ENCODE measurements at places on chromosomes 12 and 14. TPM values are rescaled to one million over a fixed set of nuclear protein-coding genes. Genes with fewer than 3 reads are reported as not detected.

GRCh38 chr12:108804271-108804953, 53.0 kb downstream of the SSH1 start:
- peaks cover 7% of the 10 kb centered on the region for H3K4me1 ChIP-seq
- no peaks in the 10 kb centered on the region for H3K27me3 ChIP-seq
- H3K36me3 ChIP-seq, result peaks cover 47% of the 10 kb centered on the region
- no peak overlapping the region for H3K4me3 ChIP-seq

DNA sequence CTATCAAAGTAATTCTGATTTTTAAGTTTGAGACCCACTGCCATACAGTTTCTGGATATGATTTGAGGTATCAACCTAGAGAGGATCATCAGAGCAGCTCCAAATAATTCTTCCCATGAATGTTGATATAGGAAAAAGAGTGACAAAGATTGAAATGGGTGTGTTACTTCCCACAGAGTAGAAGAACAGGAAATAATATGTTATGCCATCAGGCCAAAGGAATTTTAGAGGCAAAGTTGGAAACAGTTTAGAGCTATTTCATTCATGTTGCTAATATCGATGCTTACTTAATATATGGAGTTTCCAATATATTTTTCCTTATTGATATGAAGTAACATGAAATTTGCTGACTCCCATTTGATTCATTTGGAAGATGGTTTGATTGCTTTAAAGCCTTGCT, 8.9 kb upstream of the MSRB3 start:
- DNase-seq, result no peak
- no peaks in the 10 kb centered on the region for H3K4me1 ChIP-seq
- no peaks in the 10 kb centered on the region for H3K36me3 ChIP-seq
- no peak overlapping the region for H3K27ac ChIP-seq

MARS1 gene
- 158 TPM for total RNA-seq

DNA sequence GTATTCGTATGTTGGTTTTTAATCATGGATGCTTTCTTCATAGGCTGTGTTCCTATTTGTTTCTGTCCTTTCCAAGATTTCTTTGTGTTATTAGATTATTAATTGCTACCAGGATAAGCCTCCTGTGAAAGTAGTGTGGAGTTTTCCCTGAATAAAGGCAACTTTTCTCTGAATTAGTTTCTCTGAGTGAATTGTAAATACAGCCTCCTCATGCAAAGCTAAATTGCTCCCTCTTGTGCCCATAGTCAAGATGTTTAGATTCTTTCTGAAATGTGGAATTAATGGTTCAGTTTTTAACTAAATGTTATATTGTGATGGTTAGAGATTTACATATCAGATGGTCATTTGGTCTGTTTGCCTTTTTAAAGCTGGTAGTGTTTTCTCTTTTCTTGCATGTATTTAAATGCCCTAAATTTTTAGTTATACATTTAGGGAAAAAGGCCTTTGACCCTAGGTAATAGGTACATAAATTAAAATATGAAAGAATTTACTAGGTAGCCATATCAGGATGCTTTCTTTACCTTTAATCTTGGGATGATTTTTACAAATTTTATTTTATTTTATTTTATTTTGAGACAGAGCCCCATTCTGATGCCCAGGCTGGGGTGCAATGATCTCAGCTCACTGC, 8.9 kb downstream of the APAF1 start:
- peaks cover 3% of the 10 kb centered on the region for H3K36me3 ChIP-seq
- H3K27me3 ChIP-seq, result no peaks in the 10 kb centered on the region
- no peaks in the 10 kb centered on the region for H3K4me1 ChIP-seq
- no peak overlapping the region for H3K4me3 ChIP-seq
- DNase-seq, result no peak
- H3K27ac ChIP-seq, result no peak overlapping the region

TAS2R8 gene
- total RNA-seq, result not detected

GRCh38 chr12:100154474-100155247, 12.0 kb upstream of the BLTP3B start:
- H3K4me3 ChIP-seq, result no peak overlapping the region
- H3K4me1 ChIP-seq, result no peaks in the 10 kb centered on the region
- H3K36me3 ChIP-seq, result no peaks in the 10 kb centered on the region
- H3K27ac ChIP-seq, result no peak overlapping the region
- DNase-seq, result peak; percentile 84

- H3K27ac ChIP-seq, result no peak overlapping the region
- no peak overlapping the region for H3K4me3 ChIP-seq
- H3K36me3 ChIP-seq, result no peaks in the 10 kb centered on the region
- DNase-seq, result peak; percentile 22
- H3K27me3 ChIP-seq, result peaks cover 27% of the 10 kb centered on the region
These were observed 120.1 kb downstream of the AACS start for GRCh38 chr12:125185311-125185739.

- H3K4me1 ChIP-seq, result peaks cover 14% of the 10 kb centered on the region
- H3K27me3 ChIP-seq, result no peaks in the 10 kb centered on the region
- H3K27ac ChIP-seq, result no peak overlapping the region
These were observed 326.0 kb downstream of the RAD51B start for GRCh38 chr14:68145539-68145938.

BICDL1 gene
- total RNA-seq, result 101 TPM

DNA sequence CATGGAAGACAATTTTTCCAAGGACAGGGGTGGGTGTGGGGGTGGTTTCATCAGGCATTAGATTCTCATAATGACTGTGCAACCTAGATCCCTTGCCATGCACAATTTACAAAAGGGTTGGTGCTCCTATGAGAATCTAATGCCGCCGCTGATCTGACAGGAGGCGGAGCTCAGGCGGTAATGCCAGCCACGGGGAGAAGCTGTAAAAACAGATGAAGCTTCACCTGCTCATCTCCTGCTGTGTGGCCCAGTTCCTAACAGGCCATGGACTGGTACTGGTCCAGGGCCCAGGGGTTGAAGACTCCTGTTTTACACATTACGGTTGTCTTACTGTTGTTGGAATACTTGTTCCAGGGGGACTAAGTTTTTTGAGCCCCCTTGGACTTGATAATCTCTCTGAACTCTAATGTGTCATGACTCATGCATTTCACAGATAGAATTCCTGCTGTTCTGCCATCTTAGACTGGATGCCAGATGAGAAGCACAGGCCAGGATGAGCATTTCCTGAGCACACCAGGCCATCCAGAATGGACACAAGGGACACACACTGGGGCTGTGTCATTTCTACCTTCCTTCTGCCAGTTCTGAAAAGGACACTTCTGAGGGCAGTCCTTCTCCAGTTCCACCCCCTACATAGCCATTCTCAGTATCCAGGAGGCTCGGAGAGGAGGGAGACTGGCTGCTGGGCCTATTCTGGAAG, 5.8 kb downstream of the PLEKHD1 start:
- H3K4me1 ChIP-seq, result no peaks in the 10 kb centered on the region
- no peak overlapping the region for H3K4me3 ChIP-seq

DNA sequence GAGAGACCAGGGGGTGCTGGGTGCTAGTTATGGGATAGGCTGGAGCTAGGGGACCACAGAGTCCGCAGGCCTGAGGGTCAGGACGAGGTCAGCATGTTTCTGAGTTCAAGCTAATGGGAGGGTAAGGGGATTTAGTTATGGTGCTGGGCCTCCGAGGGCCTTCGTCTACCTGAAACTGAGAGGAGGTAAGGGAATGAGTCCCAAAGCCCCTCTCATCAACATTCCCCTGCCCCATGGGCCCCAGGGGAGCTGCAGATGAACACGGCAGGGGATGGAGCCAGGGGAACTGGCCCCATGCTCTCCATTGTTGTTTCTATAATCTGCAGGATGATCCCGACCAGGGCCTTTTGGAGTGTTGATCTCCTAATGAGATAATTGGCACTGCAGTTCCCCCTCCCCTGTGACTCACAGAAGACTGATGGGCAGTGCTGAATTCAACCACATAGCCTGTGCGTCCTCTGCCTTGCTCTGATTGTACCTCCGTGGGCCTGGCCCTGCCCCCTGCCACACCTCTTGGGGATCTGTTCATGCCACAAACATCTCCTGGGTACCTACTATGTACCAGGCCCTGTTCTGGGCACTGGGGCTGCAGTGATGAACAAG, 21.4 kb downstream of the FAIM2 start:
- H3K27ac ChIP-seq, result no peak overlapping the region
- H3K27me3 ChIP-seq, result no peaks in the 10 kb centered on the region
- no peak for DNase-seq
- H3K4me1 ChIP-seq, result no peaks in the 10 kb centered on the region
- H3K36me3 ChIP-seq, result peaks cover 12% of the 10 kb centered on the region

- no peaks in the 10 kb centered on the region for H3K4me1 ChIP-seq
- H3K27me3 ChIP-seq, result no peaks in the 10 kb centered on the region
- DNase-seq, result no peak
- H3K4me3 ChIP-seq, result no peak overlapping the region
- no peak overlapping the region for H3K27ac ChIP-seq
These were observed 3.5 kb upstream of the RHOJ start for GRCh38 chr14:63200767-63201166.

DNA sequence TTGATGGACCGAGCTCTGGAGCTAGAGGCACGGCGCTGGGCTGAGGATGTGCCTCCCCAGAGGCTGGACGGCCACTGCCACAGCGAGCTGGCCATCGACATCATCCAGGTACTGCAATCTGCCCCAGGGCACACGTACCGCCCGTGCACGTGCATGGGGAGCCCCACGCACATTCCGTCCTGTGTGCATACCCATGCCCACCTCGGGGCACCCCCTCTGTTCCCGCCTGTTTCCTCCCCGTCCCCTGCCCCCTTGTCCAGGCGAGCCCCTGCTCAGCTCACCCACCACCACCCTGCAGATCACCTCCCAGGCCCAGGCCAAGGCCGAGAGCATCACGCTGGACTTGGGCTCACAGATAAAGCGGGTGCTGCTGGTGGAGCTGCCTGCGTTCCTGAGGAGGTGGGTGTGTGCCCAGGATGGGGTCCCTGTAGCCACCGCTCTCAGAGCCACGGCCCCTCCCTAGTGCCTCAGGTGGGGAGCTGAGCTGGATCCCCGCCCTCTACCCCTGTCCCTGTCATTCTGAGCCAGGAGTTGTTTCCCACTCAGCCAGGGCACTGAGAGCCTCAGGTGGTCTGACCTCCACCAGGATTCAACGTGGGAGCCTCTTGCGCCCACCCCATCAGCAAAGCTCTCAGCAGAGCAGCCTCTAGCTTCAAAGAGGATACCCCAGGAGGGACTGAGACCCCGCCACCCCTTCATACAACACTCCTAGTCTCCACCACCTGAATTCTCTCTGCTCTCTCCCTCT, 6.9 kb downstream of the TNFAIP2 start:
- DNase-seq, result no peak
- H3K27me3 ChIP-seq, result no peaks in the 10 kb centered on the region
- H3K36me3 ChIP-seq, result peaks cover 4% of the 10 kb centered on the region
- H3K4me1 ChIP-seq, result no peaks in the 10 kb centered on the region
- H3K27ac ChIP-seq, result peak overlapping the region; percentile 65
- no peak overlapping the region for H3K4me3 ChIP-seq
